SJCRH30 (cell line): ENCODE measurements at places on chromosomes 6 and 20. TPM values are rescaled to one million over a fixed set of nuclear protein-coding genes. Genes with fewer than 3 reads are reported as not detected.

GRCh38 chr6:165662749-165663376, at the start of gene PDE10A:
Gene PDE10A (minus strand): TSS chr6:165663241. CDS start chr6:165662811, 430 bp downstream.
- DNase-seq: peak; percentile 75
- H3K27me3 ChIP-seq: no peaks in the 10 kb centered on the region
- H3K36me3 ChIP-seq: 0 out of 2 replicates have a peak, but pooled peaks cover 2% of the 10 kb centered on the region
- 0 out of 2 replicates have a peak, but pooled peaks cover 3% of the 10 kb centered on the region for H3K4me1 ChIP-seq

- no peak for DNase-seq
- H3K4me3 ChIP-seq: no peak overlapping the region
- no peaks in the 10 kb centered on the region for H3K36me3 ChIP-seq
- H3K4me1 ChIP-seq: peaks cover 15% of the 10 kb centered on the region
Observed at GRCh38 chr6:164183556-164184123, 769.1 kb downstream of the QKI start.

GRCh38 chr6:15061180-15061641, 184.7 kb upstream of the JARID2 start:
- H3K36me3 ChIP-seq: no peaks in the 10 kb centered on the region
- peak; percentile 60 for DNase-seq
- peaks cover 23% of the 10 kb centered on the region for H3K4me1 ChIP-seq
- no peaks in the 10 kb centered on the region for H3K27me3 ChIP-seq

- no peak for DNase-seq
- peaks cover 9% of the 10 kb centered on the region; the same call in 1 of the 2 replicates for H3K36me3 ChIP-seq
- no peak overlapping the region for H3K4me3 ChIP-seq
- no peaks in the 10 kb centered on the region for H3K27me3 ChIP-seq
- no peak overlapping the region for H3K27ac ChIP-seq
Observed at GRCh38 chr20:46400828-46401477, 5.5 kb downstream of the ELMO2 start.

DNA sequence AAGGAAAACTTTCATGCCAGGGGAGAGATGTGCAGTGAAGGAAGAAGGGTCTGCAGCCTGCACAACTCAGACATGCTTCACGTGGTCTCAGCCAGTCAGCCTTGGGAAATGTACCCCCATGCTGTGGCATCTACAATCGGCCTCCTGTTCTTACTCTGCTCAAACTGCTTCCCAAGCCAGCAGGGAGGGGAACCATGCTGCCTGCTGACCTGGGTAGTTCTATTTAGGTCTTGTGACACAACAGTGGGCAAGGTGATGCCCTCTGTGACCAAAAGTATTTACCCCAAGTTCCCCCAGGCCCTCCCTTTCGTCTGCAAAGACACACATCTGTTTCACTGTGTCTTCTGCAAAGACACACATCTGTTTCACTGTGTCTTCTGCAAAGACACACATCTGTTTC, 106.9 kb downstream of the SLC23A2 start:
- H3K36me3 ChIP-seq: 0 out of 2 replicates have a peak, but pooled peaks cover 4% of the 10 kb centered on the region
- no peak for DNase-seq
- no peaks in the 10 kb centered on the region for H3K4me1 ChIP-seq
- H3K27ac ChIP-seq: no peak overlapping the region
- no peaks in the 10 kb centered on the region for H3K27me3 ChIP-seq

GRCh38 chr6:31945507-31946369, at the start of gene CFB:
Gene CFB (plus strand): TSS chr6:31946095. CDS start chr6:31946222, 127 bp downstream.
- no peaks in the 10 kb centered on the region; the same call in 1 of the 2 replicates for H3K36me3 ChIP-seq
- DNase-seq: no peak
- peaks cover 5% of the 10 kb centered on the region; the same call in 1 of the 2 replicates for H3K4me1 ChIP-seq
- H3K4me3 ChIP-seq: no peak within 1 kb of the TSS
- H3K27ac ChIP-seq: no peak within 1 kb of the TSS

DNA sequence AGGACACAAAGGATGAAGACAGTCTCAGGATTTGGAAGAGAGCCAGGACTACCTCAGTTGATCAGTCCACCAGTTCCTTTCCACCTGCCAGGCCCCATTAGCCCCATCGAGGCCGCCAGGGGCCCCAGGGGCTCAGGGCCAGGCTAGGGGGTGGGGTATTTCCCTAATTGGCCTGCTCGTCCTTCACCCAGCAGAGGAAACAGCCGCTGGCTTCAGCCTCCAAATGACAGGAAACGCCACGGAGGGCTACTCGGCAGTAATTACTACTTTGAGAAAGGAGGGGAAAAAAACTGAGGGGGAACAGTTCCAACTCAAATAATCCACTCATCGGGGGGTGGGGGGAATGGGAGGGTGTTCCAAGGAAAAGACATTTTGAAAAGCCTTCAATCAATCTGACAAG, 42.7 kb downstream of the MAFB start:
- H3K4me1 ChIP-seq: no peaks in the 10 kb centered on the region
- no peak for DNase-seq
- no peaks in the 10 kb centered on the region for H3K36me3 ChIP-seq
- H3K4me3 ChIP-seq: no peak overlapping the region
- H3K27ac ChIP-seq: no peak overlapping the region

Gene NRN1
- 110 and 114 TPM in 2 replicates for total RNA-seq

DNA sequence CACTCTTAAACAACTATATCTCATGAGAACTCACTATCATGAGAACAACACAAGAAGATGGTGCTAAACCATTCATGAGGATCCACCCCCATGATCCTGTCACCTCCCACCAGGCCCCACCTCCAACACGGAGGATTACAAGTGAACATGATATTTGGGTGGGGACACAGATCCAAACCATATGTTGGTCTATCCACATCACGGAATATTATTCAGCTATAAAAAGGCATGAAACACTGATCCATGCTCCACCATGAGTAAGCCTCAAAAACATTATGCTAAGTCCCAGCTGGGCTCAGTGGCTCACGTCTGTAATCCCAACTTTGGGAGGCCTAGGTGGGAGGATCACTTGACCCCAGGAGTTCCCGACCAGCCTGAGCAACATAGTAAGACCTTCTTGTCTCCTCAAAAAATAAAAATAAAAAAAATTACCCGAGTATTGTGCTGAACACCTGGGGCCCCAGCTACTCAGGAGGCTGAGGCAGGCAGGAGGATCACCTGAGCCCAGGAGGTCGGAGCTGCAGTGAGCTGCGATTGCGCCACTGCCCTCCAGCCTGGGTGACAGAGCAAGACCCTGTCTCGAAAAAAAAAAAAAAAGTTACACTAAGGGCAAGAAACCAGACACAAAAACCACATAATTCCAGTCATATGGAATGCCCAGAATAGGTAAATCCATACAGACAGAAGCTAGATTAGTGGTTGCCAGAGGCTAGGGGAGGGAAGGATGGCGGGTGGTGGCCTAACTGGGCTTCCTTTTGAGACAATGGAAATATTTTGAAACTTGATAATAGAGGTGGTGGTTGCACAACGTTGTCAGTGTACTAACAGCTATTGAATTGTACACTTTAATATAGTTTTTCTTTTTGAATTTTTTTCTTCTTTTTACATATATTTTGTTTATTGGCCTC, 43.1 kb downstream of the ZNF217 start:
- no peak overlapping the region for H3K27ac ChIP-seq
- no peak overlapping the region for H3K4me3 ChIP-seq
- H3K4me1 ChIP-seq: no peaks in the 10 kb centered on the region
- DNase-seq: peak; percentile 61
- no peaks in the 10 kb centered on the region for H3K27me3 ChIP-seq

DNA sequence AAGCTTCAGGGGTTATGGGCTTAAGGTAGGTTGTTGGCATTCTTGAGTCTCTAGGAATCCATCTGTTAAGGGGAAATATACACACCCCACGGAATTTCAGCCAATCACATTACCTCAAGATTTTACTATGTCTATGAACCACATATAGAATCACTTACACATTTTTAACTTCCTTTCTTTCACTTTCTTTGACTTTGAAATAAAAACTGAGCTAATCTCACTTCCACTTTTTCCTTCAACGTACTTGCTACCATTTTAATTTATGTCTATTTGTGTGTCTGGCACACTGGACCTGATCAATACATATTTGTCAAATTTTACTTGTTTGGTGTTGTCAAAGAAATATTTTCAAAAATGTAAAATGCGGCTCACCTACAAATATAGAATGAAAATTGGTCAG, 545.4 kb upstream of the JAG1 start:
- H3K4me1 ChIP-seq: peaks cover 6% of the 10 kb centered on the region
- no peaks in the 10 kb centered on the region for H3K27me3 ChIP-seq
- no peak for DNase-seq
- H3K4me3 ChIP-seq: no peak overlapping the region
- H3K27ac ChIP-seq: no peak overlapping the region
- H3K36me3 ChIP-seq: no peaks in the 10 kb centered on the region

Gene MOXD1
- total RNA-seq: 0.86 and 1.5 TPM in 2 replicates

GRCh38 chr6:50815436-50816114, 3.1 kb upstream of the TFAP2B start:
- peak overlapping the region; percentile 64 for H3K4me3 ChIP-seq
- H3K27me3 ChIP-seq: no peaks in the 10 kb centered on the region
- no peaks in the 10 kb centered on the region for H3K4me1 ChIP-seq

DNA sequence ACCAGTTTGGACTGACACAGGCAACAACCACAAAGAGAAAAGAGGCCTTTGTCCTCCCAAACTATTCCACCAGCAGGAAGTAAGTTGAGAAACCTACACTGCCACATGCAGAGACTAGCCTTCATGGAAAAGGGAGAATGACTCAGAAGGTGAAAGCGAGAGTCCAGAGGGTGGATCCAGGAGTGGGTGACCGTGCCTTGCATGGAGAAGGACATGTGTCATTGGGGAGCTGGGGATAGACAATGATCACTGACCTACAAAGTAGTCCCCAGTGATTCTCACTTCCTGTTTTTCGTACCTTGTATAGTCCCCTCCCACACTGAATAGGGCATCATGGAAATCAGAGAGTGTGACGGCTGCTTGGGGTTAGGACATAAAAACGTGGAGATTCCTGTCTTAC, 91.9 kb downstream of the MYLK4 start:
- H3K4me1 ChIP-seq: peaks cover 8% of the 10 kb centered on the region; the same call in 1 of the 2 replicates
- H3K27ac ChIP-seq: no peak overlapping the region
- H3K36me3 ChIP-seq: no peaks in the 10 kb centered on the region
- peak; percentile 29 for DNase-seq
- no peak overlapping the region for H3K4me3 ChIP-seq
- H3K27me3 ChIP-seq: no peaks in the 10 kb centered on the region

GRCh38 chr20:21808139-21808538, 102.7 kb downstream of the PAX1 start:
- DNase-seq: no peak
- H3K4me1 ChIP-seq: no peaks in the 10 kb centered on the region
- no peak overlapping the region for H3K4me3 ChIP-seq
- no peak overlapping the region for H3K27ac ChIP-seq
- no peaks in the 10 kb centered on the region for H3K36me3 ChIP-seq
- H3K27me3 ChIP-seq: no peaks in the 10 kb centered on the region

DNA sequence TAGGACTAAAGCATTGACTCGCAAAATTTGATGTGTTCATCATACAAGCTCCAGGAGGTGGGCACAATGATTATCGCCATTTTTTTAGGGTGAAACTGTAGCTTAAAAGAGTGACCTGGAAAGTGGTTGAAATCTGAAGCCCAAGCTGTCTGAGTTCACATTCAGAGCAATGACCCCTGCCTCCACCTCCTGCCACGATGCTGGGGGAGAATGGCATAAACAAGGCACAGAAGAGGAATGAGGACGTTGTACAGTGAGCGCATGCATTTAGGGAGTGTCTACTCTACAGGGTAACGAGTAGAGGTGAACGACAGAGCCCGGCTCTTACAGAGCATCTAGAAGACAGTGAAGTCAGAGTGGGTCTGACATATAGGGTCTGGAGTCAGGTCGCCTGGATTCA, 37.2 kb downstream of the CNKSR3 start:
- H3K27me3 ChIP-seq: no peaks in the 10 kb centered on the region
- no peak for DNase-seq
- peaks cover 8% of the 10 kb centered on the region; the same call in 1 of the 2 replicates for H3K36me3 ChIP-seq

Gene ADGRB3
- 6.0 and 8.7 TPM in 2 replicates for total RNA-seq

DNA sequence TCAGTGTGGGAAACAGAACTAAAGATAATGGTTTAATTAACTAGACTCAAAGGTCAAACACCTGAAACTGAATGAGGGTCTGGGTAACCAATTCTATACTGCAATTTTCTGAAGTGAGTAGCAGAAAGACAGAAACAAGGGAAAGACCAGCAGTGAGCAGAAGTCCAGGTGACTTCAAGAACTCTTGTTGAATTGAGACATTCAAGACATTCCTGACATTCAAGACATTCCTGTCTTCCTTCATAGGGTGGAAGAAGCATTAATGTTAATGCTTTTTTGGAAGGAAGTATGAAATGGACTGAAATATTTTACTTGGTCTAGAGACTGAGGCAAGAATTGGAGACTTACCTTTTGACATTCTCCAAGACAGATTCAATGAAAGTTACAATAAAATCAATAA, 529.9 kb upstream of the MMS22L start:
- DNase-seq: no peak
- no peak overlapping the region for H3K27ac ChIP-seq
- no peak overlapping the region for H3K4me3 ChIP-seq
- no peaks in the 10 kb centered on the region for H3K4me1 ChIP-seq
- H3K27me3 ChIP-seq: no peaks in the 10 kb centered on the region

Gene LY6G6C
- not detected in 2 replicates for total RNA-seq

- H3K36me3 ChIP-seq: no peaks in the 10 kb centered on the region
- no peak for DNase-seq
- H3K4me1 ChIP-seq: no peaks in the 10 kb centered on the region
Observed at GRCh38 chr20:15854911-15855310, 718.3 kb downstream of the KIF16B start.

Gene HMGN3
- 296 and 328 TPM in 2 replicates for total RNA-seq

GRCh38 chr6:33212857-33213165, 4.5 kb downstream of the RING1 start:
- H3K27ac ChIP-seq: no peak overlapping the region
- peak overlapping the region; percentile 56 for H3K4me3 ChIP-seq
- H3K36me3 ChIP-seq: no peaks in the 10 kb centered on the region
- DNase-seq: no peak
- peaks cover 8% of the 10 kb centered on the region for H3K4me1 ChIP-seq
- no peaks in the 10 kb centered on the region for H3K27me3 ChIP-seq

Gene CLPSL1
- total RNA-seq: not detected in 2 replicates

- H3K27ac ChIP-seq: no peak overlapping the region
- H3K36me3 ChIP-seq: no peaks in the 10 kb centered on the region
- DNase-seq: no peak
Observed at GRCh38 chr6:101015541-101015940, 134.4 kb upstream of the ASCC3 start.

Gene OR2B6
- not detected in 2 replicates for total RNA-seq

DNA sequence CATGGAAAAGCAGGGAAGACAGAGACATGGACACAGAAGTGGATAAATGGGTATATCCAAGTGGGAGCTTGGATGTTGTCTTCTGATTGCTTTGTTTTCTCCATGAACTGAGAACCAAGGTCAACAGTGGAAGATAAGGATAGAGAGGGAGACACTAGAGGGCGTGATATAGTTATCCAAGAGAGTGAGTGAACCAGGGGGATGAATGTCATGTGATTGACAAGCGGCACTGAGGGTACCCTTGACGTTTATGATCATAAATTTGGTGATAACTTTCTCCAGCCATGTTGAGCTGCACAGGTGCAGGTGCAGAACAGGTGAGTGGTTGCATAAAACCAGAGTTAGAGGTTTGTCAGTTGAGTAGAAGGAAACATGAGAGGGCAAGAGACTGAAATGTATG, 20.7 kb downstream of the EBF4 start:
- no peak overlapping the region for H3K27ac ChIP-seq
- H3K4me1 ChIP-seq: no peaks in the 10 kb centered on the region
- no peaks in the 10 kb centered on the region for H3K27me3 ChIP-seq
- H3K36me3 ChIP-seq: no peaks in the 10 kb centered on the region

- no peak overlapping the region for H3K27ac ChIP-seq
- no peaks in the 10 kb centered on the region for H3K36me3 ChIP-seq
Observed at GRCh38 chr6:73774311-73774774, 78.3 kb downstream of the CD109 start.

- no peak overlapping the region for H3K27ac ChIP-seq
- no peak overlapping the region for H3K4me3 ChIP-seq
- DNase-seq: no peak
Observed at GRCh38 chr20:47070176-47070575, 175.5 kb downstream of the EYA2 start.
